ENCODE measurements at places on chromosomes 5 and 9.
A peak's percentile ranks its signal among the peaks of the same experiment; 100 is the strongest.

- no peak for DNase-seq
Measured at GRCh38 chr9:121491111-121491510, 8.5 kb downstream of the GGTA1 start.

DNA sequence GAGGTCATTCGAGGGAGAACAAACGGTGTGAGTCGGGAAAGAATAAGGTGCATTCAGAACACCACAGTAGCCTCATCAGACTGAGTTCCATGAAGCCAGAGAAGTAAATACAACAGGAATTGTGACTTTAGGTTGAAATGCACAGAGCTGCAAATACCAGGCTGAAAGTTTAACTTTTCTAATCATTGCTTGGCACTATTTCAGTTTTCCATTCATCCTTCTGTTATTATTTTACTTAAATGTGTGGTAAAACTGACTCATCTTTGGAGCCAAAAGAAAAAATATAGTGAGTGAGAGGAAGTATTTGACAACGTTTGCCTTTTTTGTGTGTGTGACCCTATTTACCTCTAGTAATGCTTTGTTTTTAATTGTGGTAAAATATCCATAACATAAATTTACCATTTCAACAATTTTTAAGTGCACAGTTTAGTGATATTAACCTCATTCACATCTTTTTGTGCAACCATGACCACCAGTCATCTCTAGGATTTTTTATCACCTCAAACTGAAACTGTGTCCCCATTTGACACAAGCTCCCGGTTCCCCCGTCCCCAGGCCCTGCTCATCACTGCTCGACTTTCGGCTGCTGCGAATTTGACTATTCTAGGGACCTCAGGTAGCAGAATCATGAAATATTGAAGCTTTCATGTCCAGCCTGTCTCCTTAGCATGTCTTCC lies 166.8 kb downstream of the HSD17B3 start:
- DNase-seq = no peak

DNA sequence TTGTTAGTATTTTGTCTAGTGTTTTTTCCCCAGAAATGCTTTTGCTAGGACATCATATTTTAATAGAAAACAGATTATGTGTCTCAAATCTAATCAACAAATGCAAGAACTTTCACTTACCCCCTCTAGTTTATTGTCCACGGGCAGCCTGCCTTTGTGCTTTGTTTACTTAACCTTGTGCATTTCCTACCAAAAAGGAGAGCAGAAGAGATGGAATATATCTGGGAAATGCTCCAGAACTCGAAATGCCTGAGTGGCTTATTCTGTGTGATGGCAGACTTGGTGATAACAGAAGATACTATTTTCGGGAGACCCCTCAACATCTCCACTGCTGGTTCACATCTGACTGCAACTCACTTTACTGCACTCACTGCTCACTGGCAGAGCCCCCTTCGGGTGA lies 33.3 kb upstream of the SPDL1 start:
- no peak for DNase-seq

DNA sequence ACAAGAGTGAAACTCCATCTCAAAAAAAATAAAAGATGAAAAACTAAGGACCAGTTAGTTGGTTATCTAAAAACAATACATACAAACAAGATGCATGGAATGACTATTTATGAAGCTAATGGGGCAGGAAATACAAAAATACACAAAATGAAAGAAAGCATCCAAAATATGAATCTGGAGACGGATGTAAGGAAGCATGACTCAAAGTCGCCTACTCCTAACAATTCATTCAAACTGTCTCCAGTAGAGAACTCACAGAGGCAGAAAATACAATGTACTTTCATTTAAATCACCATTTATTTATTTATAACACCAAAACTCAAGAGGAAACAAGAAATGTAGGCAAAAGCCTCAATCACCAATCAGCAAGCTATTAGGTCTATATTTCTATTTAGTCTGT lies 68.4 kb downstream of the SCAI start:
- no peak for DNase-seq

DNA sequence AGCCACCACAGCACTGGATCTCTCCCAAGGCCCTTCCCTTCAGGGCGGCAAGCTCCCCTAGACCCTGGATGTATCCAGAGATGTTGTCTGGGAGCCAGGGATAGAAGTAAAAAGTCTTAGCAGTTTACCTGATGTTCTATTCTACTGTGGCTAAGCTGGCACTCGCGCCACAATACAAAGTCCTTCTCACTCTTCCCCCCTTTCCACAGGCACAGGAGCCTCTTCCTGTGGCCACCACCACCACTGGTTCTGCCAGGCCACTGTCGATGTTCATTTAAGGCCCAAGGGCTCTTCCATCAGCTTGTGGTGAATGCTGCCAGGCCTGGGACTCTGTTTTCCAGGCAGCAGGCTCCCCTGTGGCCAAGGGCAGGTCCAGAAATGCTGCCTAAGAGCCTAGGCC lies 33.7 kb downstream of the MEGF9 start:
- DNase-seq = no peak

GRCh38 chr9:94813379-94813778 lies 86.9 kb downstream of the AOPEP start:
- DNase-seq = no peak

DNA sequence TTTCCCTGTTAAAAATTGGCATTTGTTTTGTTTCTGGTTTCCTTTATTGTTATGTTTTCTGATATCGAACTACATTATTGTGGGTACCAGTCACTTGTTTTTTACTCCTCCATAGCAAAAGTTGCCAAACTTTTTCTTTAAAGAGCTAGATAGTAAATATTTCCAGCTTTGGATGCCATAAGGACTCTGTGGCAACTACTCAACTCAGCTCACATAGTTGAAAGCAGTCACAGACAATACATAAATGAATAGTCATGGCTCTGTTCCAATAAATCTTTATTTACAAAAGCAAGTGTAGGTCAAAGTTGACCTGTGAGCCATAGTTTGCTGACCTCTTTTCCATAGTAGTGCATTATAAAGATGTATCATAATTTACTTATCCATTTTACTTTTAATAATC lies 305.0 kb downstream of the RASEF start:
- DNase-seq = no peak

GRCh38 chr5:105587963-105588662 lies 2025.5 kb upstream of the NUDT12 start:
- no peak for DNase-seq

DNA sequence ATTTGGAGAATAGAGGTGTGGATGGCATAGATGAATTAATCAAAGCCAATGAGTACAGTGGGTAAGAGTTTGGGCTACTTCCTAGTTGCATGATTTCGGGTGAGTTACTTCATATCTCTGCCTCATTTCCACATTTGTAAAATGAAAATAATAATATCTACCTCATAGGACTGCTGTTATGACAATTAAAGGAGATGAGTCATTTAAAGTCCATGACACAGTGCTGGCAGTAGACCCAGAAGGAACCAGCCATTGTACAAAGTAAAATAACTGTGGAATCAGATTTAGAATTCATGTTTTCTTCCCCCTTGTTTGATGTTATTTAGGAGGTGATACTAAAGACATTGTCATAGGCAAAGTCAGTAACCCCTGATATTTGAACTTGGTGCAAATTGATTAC lies 139.5 kb upstream of the SLC27A6 start:
- DNase-seq = no peak

DNA sequence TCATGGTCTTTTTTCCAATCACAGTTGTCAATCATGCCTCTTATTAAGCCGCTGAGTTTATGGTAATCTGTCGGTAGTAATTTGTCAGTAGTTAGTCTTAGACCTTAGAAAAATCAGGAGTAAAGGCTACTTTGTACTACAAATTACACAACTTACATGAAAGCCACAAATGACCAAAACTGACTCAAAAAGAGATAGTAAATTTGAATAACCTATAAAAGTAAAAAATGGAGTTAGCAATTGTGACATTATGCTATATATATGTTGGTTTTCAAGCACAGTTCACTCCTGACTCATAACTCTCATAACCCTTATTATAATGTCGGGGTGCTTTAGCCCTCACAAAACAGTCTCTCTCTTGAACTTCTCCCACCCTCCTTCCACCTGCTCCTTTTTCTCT lies 251.8 kb downstream of the ROR2 start:
- no peak for DNase-seq

DNA sequence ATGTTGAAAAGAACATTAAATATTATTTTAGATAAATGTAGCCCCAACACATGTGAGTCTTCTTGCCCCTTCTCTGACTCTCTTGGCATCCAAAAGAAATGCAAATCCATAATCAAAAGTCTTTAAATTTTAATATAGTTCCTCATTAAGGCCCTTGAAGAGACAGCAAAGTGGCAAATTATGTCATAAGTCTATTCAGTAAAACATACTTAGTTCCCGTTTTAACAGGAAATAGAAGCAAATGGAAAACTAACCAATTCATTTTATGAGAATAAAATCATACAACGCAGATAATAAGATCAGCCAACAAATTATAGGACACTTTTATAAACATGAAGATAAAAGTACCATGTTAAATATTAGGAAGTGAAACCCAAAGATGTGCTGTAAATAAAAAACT lies 20.1 kb upstream of the IFNB1 start:
- DNase-seq = no peak

- peak; percentile 97 for DNase-seq
Measured at GRCh38 chr5:113147101-113147508, 170.5 kb downstream of the DCP2 start.

- no peak for DNase-seq
Measured at GRCh38 chr9:18601026-18601425, 127.1 kb downstream of the ADAMTSL1 start.

- no peak for DNase-seq
Measured at GRCh38 chr9:89363311-89363670, 45.0 kb downstream of the SECISBP2 start.

- DNase-seq = no peak
Measured at GRCh38 chr9:82670000-82670399, 392.9 kb downstream of the RASEF start.

Data from AG09309 (cell line).